ENCODE measurements at places on chromosomes 1 and 21.
A peak's percentile ranks its signal among the peaks of the same experiment; 100 is the strongest.

GRCh38 chr1:180863158-180863775, 49.4 kb upstream of the KIAA1614 start:
- DNase-seq: no peak

GRCh38 chr1:156859523-156860112, 701 bp upstream of the INSRR start:
- peak; percentile 8 for DNase-seq

- DNase-seq: no peak
Observed at GRCh38 chr1:75836528-75837100, 39.9 kb downstream of the MSH4 start.

DNA sequence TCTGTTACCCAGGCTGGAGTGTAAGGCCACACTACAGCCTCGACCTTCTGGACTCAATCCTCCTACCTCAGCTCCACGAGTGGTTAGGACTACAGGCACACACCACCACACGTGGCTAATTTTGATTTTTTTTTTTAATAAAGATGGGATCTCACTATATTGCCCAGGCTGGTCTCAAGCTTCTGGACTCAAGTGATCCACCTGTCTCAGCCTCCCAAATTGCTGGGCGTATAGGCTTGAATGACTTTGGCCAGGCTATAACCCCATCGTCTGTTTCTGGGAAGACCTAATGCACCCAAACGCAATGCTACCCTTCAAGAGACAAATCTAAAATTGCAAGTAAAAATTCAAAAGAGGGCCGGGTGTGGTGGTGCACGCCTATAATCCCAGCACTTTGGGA, 52.1 kb downstream of the DAP3 start:
- DNase-seq: no peak

Data from effector CD8-positive, alpha-beta T cell (primary cell).